ENCODE measurements at places on chromosomes 7 and 10.

- no peak for DNase-seq
These were observed 50.8 kb downstream of the KCNH2 start for GRCh38 chr7:150927157-150927955.

DNA sequence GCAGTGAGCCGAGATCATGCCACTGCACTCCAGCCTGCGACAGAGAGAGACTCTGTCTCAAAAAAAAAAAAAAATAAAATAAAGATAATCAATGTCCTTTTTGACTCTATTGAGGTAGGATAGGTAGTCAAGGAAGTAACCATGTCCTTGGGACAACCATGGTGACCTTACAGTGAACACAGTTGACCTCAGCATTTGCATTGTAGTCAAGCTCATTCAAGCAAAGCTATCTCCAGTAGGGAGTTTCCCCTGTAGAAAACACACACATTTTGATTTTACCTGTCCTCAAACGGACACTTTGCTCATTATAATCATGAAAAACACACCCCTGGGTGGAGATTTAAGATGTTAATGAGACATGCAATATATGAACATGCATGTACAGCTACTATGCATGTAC is 171.7 kb downstream of the KIF20B start:
- no peak for DNase-seq

GRCh38 chr10:80493522-80494051 is 39.5 kb downstream of the TSPAN14 start:
- no peak for DNase-seq

GRCh38 chr7:36942025-36942424 is 217.7 kb upstream of the AOAH start:
- no peak for DNase-seq

DNA sequence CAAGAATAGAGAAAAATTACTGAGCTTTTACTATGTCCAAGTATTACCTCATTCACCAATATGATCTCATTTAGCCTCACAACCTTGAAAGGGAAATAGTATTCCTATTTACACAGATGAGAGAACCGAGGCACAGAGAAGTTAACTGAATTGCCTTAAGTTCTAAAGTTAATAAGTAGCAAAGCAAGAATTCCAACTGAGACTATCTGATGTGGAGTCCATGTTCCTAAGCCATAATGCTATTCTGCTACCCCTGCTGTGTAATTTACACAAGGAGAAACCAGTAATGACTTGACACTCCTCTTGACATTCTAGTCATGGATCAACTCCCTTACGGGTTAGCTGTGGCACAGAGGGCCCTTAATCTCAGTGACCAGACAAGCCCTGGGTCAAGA is 60.7 kb downstream of the ABCB4 start:
- no peak for DNase-seq

- DNase-seq = no peak
These were observed 1.7 kb upstream of the CYP2C9 start for GRCh38 chr10:94936721-94937120.

Data from cerebellar nuclear complex (tissue), 1 donor.